PC-9 (cell line): ENCODE measurements at places on chromosomes 7 and 10. TPM values are rescaled to one million over a fixed set of nuclear protein-coding genes. Genes with fewer than 3 reads are reported as not detected.
A peak's percentile ranks its signal among the peaks of the same experiment; 100 is the strongest.

Gene GHITM
- 268 and 291 TPM in 2 replicates for total RNA-seq

Gene SH2D4B
- total RNA-seq, result 0.24 TPM in 1 of 2 replicates, not detected in the other

Gene GDF2
- not detected in 2 replicates for total RNA-seq

DNA sequence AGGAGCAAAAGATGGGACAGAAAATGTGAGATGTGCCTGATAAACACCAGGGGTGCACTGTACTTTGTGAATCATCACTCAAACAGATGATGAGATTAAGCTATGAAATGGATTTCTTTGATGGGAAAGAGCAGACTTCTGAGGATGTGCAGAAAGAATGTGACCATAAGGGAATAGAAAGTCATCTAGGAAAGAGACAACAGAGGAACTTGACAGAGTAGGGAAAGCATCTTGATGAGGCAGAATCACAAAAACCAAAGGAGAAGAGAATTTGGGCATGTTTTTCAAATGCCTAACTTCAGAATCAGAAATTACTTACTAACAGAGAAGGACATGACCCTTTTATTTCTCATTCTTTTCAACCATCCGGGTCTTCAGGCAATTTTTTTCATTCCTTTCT is 82.4 kb upstream of the LRRTM3 start:
- H3K4me1 ChIP-seq, result no peaks in the 10 kb centered on the region
- H3K27ac ChIP-seq, result no peak overlapping the region
- peaks cover 2% of the 10 kb centered on the region; the same call in 1 of the 2 replicates for H3K27me3 ChIP-seq
- no peaks in the 10 kb centered on the region for H3K36me3 ChIP-seq
- DNase-seq, result no peak

DNA sequence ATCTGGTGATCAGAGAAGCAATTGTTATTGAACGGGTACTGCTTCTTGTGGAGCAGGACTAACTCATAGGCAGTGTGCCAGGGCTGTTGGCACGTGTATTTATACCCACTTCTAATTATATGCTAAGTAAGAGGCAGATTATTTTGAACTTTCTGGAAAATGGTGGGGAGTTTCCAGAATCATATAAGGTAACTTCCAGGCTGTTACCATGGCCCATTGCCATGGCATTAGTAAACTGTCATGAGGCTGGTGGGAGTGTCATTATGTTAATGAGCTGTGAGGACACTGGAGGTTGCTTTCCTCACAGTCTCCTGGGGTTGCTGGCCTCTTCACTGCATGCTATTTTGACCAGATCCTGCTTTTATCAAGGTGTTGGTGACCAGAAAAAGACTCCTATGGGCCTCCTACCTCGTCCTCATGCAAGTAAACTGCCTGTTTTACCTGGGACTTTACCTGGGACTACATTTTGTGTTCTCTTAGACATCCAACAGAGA is 122.6 kb downstream of the KCND2 start:
- no peak overlapping the region for H3K4me3 ChIP-seq
- no peaks in the 10 kb centered on the region for H3K36me3 ChIP-seq
- H3K27me3 ChIP-seq, result no peaks in the 10 kb centered on the region
- H3K4me1 ChIP-seq, result no peaks in the 10 kb centered on the region
- DNase-seq, result no peak

DNA sequence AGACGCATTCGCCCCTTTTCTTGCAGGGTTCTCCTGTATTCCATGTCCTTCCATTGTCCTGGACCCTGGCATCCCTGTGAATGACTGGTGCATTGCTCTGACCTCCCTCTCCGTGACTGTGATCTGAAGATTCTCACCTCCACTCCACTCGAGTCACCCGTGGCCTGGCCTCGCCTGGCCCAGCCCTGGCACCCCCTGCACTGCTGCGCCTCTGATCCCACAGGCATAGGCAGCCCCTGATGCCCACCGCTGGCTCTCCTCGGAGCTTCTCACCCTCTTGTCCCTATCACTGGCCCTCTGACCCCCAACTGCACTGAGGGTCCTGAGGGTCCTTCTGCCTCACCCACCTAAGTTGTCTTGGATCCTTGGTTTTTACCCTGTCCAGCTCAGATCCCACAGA is 2.2 kb upstream of the MMP21 start:
- no peaks in the 10 kb centered on the region for H3K27me3 ChIP-seq
- H3K4me1 ChIP-seq, result no peaks in the 10 kb centered on the region
- H3K4me3 ChIP-seq, result no peak overlapping the region
- H3K27ac ChIP-seq, result no peak overlapping the region
- no peak for DNase-seq
- H3K36me3 ChIP-seq, result no peaks in the 10 kb centered on the region

GRCh38 chr10:68406111-68406814 is 814 bp downstream of the RUFY2 start:
- peak overlapping the region; percentile 60 for H3K27ac ChIP-seq
- peaks cover 9% of the 10 kb centered on the region for H3K4me1 ChIP-seq
- H3K36me3 ChIP-seq, result peaks cover 2% of the 10 kb centered on the region; the same call in 1 of the 2 replicates
- H3K27me3 ChIP-seq, result no peaks in the 10 kb centered on the region
- peak; percentile 52 for DNase-seq

GRCh38 chr7:149773446-149774236 is at the start of gene ZNF467:
TSS of gene ZNF467 (minus strand) at chr7:149773588. CDS start at chr7:149771032, 2,556 bp downstream.
- H3K27ac ChIP-seq, result no peak within 1 kb of the TSS
- no peaks in the 10 kb centered on the region for H3K36me3 ChIP-seq
- peak; percentile 47 for DNase-seq
- peaks cover 36% of the 10 kb centered on the region for H3K27me3 ChIP-seq
- no peaks in the 10 kb centered on the region for H3K4me1 ChIP-seq
